Activated naive CD4-positive, alpha-beta T cell treated with anti-CD3 and anti-CD28 coated beads for 36 hours (primary cell): ENCODE measurements at places on chromosomes 12 and 14.

GRCh38 chr12:24555730-24556129, 393.2 kb downstream of the BCAT1 start:
- H3K4me1 ChIP-seq: no peaks in the 10 kb centered on the region
- no peak overlapping the region for H3K4me3 ChIP-seq
- peaks cover 22% of the 10 kb centered on the region for H3K27me3 ChIP-seq
- no peak overlapping the region for H3K27ac ChIP-seq

GRCh38 chr12:106868982-106869700, 86.6 kb upstream of the TMEM263 start:
- H3K36me3 ChIP-seq: peaks cover 11% of the 10 kb centered on the region
- H3K4me3 ChIP-seq: no peak overlapping the region
- H3K27me3 ChIP-seq: no peaks in the 10 kb centered on the region
- peaks cover 16% of the 10 kb centered on the region for H3K4me1 ChIP-seq

DNA sequence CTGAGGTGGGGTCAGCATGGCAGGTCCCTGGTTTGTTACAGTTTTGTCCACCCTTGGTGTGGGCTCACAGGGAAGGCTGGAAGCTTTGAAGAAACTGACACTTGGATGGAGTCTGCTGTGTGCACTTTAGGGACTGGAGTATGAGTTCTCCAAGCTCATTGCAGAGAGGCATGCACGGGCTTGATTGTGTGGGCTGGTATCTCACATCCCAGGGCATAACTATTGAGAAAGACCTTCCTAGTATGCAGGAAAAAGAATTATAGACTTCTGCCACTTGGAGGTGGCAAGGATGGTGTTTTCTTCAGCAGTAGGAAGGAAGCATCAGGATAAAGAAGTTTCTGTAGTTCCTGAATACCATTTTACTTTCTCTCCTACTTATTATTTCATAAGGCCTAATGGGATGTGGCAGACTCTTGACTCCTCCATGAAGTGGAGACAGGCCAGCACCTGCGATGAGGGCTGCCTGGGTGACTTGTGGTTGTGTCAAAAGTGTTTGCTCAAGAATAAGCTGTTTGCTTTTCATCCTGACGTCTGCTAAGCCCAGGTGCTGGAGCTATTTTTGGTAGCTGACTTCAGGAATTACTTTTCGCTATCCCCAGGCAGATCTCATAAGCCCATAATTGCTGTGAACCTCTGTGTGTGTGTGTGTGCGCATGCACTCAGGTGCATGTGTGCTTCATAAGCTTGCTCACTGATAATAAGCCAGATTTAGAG, 125.8 kb downstream of the KTN1 start:
- no peaks in the 10 kb centered on the region for H3K4me1 ChIP-seq
- H3K27me3 ChIP-seq: no peaks in the 10 kb centered on the region
- H3K4me3 ChIP-seq: no peak overlapping the region
- peaks cover 2% of the 10 kb centered on the region for H3K36me3 ChIP-seq
- no peak for DNase-seq

GRCh38 chr14:93789228-93790130, 1.2 kb upstream of the PRIMA1 start:
- no peak overlapping the region for H3K4me3 ChIP-seq
- H3K36me3 ChIP-seq: no peaks in the 10 kb centered on the region
- H3K27me3 ChIP-seq: peaks cover 52% of the 10 kb centered on the region
- no peak for DNase-seq

DNA sequence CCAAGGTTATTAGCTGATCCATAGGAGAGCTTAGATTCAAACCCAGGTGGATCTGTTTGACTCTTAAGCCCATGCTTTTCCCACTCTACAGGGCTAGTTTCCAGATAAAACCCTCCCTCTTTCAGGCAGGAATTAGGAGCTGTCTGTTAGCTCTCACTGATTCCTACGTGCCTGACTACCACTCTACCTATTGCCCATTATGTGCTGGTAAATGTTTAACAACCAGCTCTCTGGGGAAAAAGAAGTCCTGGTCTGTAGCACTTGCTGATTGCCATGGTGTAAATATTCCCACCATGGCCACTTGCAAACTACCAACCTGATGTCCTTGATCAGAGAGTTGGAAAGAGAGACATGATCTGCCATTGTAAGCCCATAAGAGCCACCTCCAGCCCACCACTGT, 65.5 kb upstream of the BDKRB2 start:
- H3K27ac ChIP-seq: no peak overlapping the region
- H3K36me3 ChIP-seq: no peaks in the 10 kb centered on the region
- peaks cover 3% of the 10 kb centered on the region for H3K27me3 ChIP-seq
- no peak overlapping the region for H3K4me3 ChIP-seq
